ENCODE measurements at places on chromosomes 1 and 21. TPM values are rescaled to one million over a fixed set of nuclear protein-coding genes. Genes with fewer than 3 reads are reported as not detected.

SAMD11 gene
- total RNA-seq = 13.9 TPM

CACNA1S gene
- total RNA-seq = not detected

DNA sequence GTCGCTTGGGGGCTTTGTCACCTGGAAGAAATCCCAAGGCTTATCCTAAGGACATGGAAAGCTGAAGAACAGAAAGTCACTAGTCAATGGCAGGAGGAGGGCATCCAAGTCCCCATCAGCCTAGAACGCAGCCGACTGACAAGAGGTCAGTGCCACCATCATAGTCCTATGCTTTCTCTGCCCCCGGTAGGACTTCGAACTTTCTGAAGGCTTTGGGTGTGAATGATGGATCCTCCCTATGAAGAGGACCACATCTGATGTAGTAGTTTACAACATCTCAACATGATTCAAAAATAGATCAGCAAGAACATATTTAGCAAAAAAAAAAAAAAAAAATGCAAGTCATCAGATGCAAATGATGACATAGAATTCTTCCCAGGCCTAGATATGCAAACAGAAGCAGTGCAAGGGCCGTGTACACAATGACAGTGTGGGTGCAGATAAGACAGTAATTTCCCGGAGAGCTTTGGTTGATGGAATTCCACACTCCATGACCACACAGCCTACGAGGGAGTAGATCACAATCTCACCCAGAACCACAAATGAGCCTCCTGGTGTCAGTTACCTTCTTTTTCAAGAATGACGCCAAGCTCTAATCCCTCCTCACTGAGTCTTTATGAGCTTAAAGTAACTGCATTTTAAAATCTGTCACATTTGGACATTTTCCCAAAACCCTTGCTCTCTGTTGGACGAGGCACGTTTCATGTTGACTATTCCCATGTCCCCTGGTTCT, 88.2 kb downstream of the PSMG1 start:
- DNase-seq = no peak

GPR25 gene
- total RNA-seq = not detected

DNA sequence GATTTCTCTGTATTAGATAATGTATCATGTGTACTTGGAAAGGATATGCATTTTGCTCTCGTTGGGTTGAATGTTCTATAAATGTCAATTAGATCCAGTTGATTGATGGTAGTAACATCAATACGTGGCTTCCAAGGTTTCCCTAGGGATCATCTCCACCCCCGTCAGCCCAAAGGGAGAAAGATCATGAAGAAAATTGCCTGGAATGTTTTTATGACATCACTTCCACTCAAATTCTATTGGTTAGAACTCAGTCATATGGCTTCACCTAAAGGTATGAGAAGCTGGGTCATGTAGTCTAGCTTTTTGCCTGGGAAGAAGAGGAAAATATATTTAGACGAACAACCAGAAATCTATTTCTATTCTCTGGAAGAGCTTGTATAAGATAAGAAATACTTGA, at the start of gene C1orf185:
TSS of gene C1orf185 (plus strand) at position 253 of the 400 bp plus-strand sequence. CDS start at position 259, 6 bp downstream.
- no peak for DNase-seq

DNA sequence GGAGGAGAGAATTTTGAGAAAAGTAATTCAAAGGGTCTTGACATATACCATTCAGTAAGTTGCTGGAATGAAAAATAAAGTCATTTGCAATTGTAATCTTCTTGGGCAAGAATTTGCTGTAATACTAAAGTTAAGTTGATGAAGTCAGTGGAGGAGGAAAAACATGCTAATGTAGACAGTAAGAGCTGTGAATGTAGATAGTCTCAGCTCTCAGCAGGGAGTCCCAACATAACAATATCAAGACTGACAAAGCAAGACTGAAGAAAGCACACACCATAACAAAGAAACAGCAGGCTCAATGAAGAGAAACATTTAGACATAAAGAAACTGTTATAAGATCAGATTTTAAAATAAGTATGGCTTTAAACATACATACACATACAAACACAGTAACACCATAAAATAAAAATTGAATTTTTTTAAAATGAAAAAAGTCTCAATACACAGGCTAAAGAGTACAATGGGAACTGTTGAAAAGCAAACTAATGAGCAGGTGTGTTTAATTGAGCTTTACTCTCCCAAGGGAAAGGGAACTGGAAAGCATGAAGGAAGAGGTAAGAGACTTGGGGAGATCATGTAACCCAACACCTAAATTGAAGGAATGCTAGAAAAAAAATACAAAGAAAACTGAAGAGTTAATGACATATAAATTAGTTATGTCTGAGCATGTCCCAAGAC, 336.3 kb upstream of the NCAM2 start:
- no peak for DNase-seq

PDZK1 gene
- total RNA-seq = 0.23 TPM

DNA sequence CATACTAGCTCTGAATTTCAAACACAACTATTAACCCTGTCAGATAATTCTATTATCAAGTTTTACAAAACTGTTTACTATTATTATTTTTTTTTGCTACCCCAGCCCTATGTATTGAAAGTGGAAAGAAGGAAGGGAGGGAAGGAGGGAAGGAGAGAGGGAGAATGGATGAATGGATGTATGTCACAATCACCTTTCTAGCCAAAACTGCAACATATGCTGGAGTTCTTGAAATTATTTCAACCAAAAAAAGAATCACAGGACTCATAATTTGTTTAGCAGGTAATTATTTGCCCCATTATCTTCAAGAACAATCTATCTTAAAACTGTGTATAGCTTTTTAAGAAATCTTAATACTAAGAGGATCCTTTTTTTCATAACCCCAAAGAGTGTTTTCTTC, 5.4 kb downstream of the NRIP1 start:
- no peak for DNase-seq

GPX7 gene
- 8.9 TPM for total RNA-seq

GRCh38 chr21:36753556-36753955, 54.6 kb downstream of the SIM2 start:
- no peak for DNase-seq

GRCh38 chr1:234839663-234840062, 229.7 kb upstream of the IRF2BP2 start:
- DNase-seq = no peak

DNA sequence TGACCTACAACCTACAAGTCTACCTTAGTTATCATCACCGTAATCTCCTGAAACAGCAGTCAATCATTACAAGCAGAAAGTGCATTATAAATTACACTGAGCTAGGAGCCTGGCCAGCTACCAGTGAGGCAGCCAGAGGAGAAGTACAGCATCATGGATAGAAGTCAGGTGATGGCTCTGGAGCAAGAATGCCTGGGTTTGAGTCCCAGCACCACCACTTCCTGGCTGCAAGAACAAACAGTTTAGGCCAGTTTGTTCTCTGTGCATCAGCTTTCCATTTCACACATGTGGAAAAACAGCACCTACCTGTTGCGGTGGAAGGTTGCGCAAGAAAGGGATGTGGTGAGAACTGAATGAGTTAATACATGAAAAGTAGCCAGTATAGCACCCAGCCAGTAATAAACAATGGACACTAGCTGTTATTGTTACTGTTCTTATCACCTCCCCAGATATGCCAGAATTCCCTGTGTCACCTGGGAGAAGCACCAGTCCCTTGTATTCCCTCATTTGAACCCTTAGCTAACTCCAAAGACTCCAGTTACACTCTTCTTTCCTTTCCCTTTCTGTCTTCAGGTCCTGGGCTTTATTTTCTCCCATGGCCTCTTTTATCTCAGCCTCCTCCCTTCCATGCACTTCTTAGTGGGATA, 9.0 kb downstream of the CREG1 start:
- peak; percentile 68 for DNase-seq

AMY1A gene
- not detected for total RNA-seq

DNA sequence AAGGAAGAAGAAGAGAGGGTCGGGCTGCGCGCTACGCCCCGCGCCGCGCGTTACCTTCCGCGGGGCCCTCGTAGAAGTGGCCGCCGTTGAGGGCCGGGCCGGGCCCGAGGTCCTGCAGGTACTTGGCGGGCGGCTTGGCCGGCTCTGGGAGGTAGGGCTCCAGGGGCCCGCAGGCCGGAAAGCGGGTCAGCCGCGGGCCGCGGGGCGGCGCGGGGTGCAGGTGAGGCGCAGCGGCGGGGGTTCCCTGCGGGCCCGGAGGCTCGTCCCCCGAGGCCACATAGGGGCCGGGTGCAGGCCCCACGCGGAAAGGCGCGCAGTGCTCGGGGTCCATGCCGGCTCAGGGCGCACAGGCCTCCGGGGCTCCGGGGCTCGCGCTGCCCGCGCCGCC, 196 bp downstream of the ALX3 start:
- DNase-seq = no peak

GRCh38 chr1:116956378-116956777, 45.2 kb upstream of the CD101 start:
- DNase-seq = no peak

DNA sequence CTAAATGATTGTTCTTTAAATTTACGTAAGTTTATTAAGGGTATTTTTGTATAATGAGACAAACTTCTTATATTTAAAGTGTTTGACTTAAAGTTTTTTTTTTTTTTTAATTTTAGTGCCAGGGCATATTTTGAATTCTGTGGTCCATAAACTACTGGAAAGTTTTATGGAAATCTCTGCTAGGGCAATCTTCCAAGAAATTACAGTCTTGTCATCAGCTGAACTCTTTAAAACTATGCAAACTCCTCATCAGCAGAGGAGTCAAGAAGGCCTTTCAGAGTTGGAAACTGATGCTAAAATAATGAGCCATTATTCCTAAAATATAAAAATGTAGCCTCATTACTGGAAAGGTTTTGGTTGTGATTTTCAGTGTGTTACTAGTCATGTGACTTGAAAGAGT, 1201.9 kb downstream of the BRINP3 start:
- no peak for DNase-seq

DNA sequence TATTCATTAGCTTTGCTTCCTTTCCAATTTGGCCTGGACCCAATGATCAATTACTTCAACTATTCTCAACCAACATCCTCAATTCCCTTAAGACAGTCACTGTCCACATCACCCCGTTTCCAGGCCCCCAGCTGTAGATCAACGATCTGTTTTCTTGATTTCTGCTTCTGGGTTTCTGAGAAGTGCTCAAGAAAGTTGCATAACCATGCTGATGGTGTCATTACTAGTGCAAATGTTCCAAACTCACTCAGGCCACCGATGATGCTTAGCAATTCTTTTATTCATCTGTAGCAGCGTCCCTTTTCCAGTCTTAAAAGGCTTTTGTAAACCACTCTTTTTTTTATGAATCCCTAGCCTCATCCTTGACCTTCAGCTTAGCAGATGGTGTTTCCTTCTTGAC, 155.8 kb upstream of the PTGFR start:
- DNase-seq = no peak

DNA sequence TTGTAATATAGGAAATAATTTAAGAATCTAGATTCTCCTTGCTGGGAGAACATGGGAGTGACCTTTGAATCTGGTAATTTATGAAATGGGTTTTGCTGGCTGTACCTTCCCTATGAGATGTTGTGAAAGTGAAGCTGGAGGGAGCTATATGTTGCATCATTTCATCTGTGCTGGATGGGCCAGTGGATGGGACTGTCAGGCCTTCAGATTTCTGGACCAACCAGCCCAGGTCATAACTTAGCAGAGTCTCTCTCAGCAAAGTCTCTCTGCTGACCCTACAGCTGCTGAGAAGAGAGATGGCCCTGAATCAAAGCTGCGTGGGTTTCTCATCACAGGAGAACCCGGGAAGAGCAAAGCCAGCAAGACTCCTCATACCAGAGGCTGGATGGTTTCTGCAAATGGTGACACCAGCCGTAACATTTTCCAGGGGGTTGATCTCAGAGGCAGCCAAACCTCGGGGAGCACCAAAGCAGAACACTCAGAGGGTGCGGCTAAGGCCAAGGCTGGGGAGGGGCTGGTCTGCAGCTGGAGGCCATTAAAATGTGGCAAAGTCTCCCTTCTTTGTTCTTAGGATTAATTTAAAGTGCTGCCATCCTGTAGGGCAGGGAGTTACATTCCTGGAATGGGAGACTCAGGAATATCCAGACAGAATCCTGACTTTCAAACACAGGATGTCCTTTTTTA, 18.2 kb upstream of the PTGFRN start:
- no peak for DNase-seq

DNA sequence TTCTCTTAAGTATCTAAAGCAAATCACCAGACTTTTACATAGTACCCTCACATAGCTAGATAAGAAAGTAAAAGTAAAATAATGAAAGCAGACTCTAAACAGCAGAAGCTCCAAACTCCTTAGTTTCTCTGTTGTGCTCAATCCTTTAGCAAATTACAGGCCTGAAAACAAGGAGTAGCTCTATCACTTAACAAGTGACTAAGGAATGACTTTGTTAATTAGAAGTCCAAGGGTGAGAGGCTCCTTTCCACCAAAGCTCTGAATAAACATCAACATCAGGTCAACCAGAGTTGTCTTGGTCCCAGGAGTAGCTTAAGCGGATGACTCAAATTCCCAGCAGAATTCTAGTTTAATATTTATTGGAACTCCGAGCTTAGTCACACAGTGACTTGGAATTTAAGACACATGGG, 5.9 kb downstream of the NRIP1 start:
- DNase-seq = no peak

TMEM82 gene
- not detected for total RNA-seq

CLDN17 gene
- not detected for total RNA-seq

UMODL1 gene
- not detected for total RNA-seq

GRCh38 chr1:11550664-11551283, 71.8 kb downstream of the DISP3 start:
- no peak for DNase-seq

- no peak for DNase-seq
Observed at GRCh38 chr1:53738205-53739108, 507 bp downstream of the GLIS1 start.
